OCI-M1 (cell line): ENCODE measurements at places on chromosomes 5 and 9.

DNA sequence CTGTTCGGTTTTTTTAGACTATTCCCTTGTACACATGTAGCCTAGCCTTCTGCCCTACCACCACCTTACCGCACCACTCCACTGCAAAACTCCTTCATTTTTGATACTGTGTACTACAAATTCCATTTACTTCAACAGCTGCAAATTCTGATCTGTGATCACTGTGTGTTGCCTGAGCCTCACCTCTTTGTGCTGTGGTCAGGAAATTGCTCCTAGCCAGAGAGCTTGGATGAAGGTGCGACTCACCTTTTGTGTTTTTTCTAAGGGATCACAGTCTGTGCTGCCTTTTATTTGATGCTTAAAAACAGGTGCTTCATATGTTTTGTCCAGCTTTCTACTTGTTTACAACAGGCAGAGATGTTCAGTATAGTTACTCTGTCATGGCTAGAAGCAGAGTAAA lies 31.5 kb downstream of the CSNK1G3 start:
- DNase-seq: no peak

DNA sequence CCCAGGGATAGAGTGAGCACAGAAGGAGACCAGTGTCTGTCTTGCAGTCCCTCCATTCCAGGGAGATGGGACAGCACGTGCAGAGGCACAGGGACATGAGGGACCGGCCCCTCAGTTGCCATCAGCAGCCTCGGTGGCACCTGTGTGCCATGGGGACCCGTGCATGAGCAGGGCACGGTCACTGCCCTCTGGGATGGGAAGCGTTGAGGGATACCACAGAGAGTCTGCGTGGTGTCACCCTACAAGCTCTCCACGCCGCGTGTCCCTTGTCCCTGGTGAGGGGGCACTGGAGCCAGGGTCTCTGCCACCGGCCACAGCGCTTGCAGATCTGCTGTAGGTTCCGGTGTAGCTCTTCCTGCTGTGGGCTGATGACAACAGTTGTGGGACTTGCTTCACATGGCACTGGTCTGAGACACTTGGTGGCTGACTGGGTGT lies 108.1 kb downstream of the CACNA1B start:
- DNase-seq: no peak

GRCh38 chr9:137672907-137673791 lies 54.3 kb downstream of the EHMT1 start:
- peak; percentile 68 for DNase-seq

- no peak for DNase-seq
These were observed 157.5 kb downstream of the TRIM32 start for GRCh38 chr9:116844621-116845020.

DNA sequence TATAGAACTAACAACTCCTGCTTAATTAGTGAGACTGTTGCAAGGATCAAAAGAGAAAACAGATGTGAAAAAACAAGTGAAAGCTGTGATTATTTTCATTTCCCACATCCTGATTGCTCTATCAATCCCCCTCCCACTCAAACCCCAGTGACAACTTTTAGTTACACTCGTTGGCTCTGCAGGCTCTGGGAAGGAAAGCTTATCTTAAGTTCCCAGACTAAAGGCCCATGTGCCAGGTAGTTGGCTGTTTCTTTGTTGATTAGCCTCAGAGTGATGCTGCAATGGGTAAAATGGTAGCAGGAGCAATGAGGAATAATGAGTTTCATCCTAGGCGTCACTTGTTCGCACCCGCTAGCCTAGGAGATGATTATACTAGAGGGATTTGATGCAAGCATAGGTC lies 133.3 kb upstream of the IFNE start:
- peak; percentile 63 for DNase-seq

DNA sequence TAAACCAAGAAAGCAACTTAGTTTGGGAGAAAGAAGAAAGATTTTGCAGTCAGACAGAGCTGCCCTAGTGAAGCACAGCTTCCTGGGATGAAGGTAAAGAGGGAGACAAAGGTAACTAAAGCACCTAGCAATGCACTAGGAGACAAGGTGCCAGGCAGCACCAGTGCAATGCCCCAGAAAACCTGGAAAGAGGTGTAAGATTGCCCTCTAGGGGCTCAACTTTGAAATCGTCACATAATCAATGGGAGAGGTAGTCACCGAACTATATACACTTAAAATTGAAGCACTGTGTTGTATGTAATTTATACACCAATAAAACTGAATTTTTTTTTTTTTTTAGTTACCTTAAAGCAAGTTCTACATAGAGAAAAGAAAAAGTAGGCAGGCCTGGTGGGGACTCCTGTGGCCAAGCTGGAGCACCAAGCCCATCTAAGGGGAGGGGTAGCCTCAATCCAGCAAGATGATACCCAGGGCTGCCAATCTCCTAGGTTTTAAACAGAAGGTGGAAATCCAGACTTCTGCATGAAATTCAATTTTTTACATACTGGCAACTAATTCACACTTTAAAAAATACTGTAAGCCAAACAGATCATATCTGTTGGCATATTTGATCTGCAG lies 48.2 kb downstream of the CDK5RAP2 start:
- DNase-seq: peak; percentile 40

GRCh38 chr5:174542471-174542870 lies 181.9 kb upstream of the MSX2 start:
- DNase-seq: no peak

- peak; percentile 13 for DNase-seq
These were observed 33.0 kb upstream of the CCDC112 start for GRCh38 chr5:115329475-115329874.

DNA sequence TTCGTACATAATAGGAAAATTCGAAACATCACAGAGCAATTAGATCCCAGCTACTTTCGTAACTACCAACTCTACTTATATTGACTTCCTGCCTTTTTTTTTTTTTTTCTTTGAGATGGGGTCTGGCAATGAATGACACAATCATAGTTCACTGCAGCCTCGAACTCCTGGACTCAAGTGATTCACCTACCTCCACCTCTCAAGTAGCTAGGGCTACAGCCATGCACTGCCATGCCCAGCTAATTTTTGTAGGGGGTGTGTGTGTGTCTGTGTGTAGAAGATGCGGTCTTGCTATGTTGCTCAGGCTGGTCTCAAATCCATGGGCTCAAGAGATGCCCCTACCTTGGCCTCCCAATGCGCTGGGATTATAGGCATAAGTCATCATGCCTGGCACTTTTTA lies 5.8 kb upstream of the PAIP2 start:
- no peak for DNase-seq

GRCh38 chr5:112342389-112342788 lies 76.7 kb downstream of the EPB41L4A start:
- no peak for DNase-seq

- no peak for DNase-seq
These were observed 33.0 kb downstream of the TBCA start for GRCh38 chr5:77743181-77743580.

GRCh38 chr5:172504701-172505402 lies 50.5 kb upstream of the SH3PXD2B start:
- DNase-seq: no peak

- no peak for DNase-seq
These were observed 181.1 kb downstream of the KDM4C start for GRCh38 chr9:6938873-6939272.

GRCh38 chr9:81693671-81694378 lies 4.5 kb upstream of the TLE1 start:
- DNase-seq: no peak

GRCh38 chr9:133935328-133936005 lies 56.7 kb downstream of the VAV2 start:
- no peak for DNase-seq

GRCh38 chr5:149895416-149896345 lies 48.9 kb downstream of the PDE6A start:
- peak; percentile 50 for DNase-seq

GRCh38 chr9:109974143-109974917 lies 194.3 kb downstream of the PALM2AKAP2 start:
- no peak for DNase-seq

DNA sequence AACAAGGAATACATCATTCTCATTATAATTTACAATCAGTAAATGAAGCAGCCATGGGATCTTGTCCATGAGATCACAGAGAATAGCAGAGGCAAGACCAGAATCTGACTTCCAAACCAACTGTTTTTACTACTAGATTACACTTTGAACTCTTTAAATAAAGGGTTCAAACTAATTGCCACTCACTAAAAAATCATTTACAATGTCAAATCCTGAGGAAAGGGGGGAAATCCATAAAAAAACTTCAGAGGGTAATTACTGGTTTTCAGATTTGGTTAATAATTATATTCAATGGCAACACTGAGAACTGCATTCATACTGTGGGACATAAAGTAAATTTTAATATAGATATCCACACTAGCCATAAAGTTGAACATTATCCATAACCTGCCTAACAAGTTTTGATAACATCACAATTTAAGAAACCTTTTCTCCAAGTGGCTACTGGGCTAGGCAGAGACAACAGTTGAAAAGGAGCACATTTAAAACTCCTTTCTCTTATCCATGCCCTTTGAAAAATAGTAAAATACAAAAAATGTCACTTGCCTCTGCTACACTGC lies 15.9 kb downstream of the PLPP1 start:
- no peak for DNase-seq

- DNase-seq: peak; percentile 36
These were observed 92.1 kb downstream of the DAB2IP start for GRCh38 chr9:121743441-121744001.

DNA sequence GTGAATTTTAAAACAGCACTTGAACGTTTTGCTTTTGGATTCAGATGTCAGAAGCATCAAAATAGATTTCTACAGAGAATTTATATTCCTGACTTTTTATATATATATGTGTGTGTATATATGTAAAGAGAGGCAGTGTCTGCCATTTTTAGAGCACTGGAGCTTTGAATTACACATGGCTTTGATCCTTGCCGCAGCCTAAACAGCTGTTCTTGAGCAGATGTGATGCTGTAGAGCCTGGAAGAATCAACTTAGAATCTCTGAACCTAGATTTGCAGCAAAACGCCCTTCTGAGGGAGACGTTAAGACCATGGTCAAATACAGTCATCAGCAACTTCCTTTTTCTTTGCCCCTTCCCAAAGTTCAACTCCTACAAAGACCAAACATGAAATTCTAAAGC lies 21.7 kb upstream of the C5orf47 start:
- peak; percentile 17 for DNase-seq

DNA sequence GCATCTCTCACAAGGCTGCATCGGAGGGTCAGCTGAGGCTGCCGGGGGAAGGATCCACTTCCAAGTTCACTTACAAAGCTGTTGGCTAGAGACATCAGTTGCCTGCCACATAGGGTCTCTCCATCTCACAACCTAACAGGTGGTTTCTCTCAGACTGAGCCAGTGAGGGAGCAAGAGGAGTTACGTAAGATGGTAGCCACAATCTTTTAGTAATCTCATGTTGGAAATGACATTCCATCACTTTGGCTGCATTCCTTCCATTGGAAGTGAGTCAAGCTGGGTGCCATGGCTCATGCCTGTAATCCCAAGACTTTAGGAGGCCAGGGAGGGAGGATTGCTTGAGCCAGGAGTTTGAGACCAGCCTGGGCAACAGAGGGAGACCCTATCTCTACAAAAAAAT lies 7.4 kb upstream of the GRK6 start:
- no peak for DNase-seq

DNA sequence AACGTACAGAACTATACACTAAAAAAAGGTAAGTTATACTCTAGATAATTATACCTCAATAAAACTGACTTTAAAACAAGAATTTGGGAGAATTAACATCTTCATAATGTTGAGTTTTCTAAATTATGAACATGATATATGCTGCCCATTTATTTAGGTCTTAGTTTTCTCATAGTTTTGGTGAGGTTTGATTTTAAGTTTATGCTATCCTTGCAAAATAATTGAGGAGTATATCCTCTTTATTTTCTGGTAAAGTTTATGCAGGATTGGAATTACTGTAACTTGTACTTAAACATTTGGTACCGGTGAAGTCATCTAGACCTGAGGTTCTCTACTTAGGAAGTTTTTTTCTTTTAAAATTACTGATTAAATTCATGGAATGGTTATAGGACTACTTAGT lies 38.9 kb upstream of the RNU6ATAC start:
- DNase-seq: no peak

- no peak for DNase-seq
These were observed 71.8 kb downstream of the CAST start for GRCh38 chr5:96733771-96734500.

- no peak for DNase-seq
These were observed 355.6 kb downstream of the TAF11L14 start for GRCh38 chr5:17989567-17990563.

GRCh38 chr5:66281294-66281693 lies 137.2 kb downstream of the SREK1 start:
- no peak for DNase-seq

DNA sequence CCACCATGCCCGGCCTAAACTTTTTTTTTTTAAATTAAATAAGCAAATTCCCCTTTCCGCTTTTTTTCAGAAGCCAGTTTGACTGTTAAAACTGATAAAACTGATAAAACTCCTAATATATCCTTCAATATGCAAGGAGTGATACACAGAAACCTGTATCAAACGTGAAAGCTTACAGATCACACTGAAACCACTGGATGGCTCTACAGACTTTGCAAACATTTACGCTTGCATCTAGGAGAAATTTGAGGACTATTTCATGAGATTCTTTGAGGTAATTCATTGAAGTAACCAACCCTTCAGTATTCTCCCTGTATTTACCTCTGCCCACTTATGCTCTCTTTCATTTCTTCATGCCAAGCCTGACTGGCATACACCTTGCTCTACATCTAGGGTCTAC lies 40.6 kb upstream of the CHD1 start:
- DNase-seq: peak; percentile 9

DNA sequence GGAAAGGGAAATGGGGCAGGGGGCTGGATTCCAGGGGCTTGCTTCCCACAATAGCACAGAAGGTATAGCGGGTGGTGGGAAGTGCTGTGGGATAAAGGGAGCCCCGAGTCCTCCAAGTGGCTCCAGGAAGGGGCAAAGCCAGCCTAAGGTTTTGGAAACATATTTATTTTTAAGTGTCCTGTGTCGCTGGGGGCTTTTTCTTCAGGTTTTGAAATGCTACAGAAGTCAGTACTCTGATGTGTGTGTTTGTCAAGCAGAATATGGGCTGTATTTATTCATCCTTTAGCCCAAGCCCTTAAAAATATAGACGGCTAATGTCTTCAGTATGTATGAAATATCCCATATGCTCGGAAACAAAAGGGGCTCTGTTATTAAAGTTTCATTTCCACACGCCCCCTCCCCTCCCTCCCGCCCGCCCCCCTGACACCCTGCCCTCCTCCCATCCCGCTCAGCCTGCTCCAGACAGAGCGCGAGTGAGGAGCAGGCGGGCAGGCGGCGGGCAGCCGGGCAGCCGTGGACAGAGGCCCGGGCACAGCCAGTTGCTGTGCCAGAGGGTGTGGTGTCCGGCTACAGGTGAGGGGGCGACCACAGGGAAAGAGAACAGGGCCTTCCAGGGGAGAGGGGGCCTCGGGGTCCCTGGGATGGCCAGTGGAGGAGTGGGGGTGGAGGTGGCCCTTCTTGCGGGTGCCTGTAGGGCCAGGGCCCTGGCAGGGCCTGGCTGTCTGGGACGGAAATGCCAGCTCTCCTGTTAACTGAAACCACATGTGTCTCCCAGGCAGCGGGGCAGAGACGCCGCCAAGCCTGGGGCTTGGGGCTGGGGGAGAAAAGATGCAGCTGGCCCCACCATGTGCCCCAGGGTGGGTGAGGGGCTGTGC lies 39.6 kb upstream of the SYNPO start:
- no peak for DNase-seq
